Posterior vena cava (tissue), 2 donors: ENCODE measurements at places on chromosomes 3 and 15. TPM values are rescaled to one million over a fixed set of nuclear protein-coding genes. Genes with fewer than 3 reads are reported as not detected.

GRCh38 chr15:63896336-63897115, 62.8 kb upstream of the HERC1 start:
- peak; percentile 86 for DNase-seq

GRCh38 chr3:49422379-49423248, at the start of gene AMT:
TSS of gene AMT (minus strand) at chr3:49422473. CDS start at chr3:49422450, 23 bp downstream.
- DNase-seq: peak; percentile 87

DNA sequence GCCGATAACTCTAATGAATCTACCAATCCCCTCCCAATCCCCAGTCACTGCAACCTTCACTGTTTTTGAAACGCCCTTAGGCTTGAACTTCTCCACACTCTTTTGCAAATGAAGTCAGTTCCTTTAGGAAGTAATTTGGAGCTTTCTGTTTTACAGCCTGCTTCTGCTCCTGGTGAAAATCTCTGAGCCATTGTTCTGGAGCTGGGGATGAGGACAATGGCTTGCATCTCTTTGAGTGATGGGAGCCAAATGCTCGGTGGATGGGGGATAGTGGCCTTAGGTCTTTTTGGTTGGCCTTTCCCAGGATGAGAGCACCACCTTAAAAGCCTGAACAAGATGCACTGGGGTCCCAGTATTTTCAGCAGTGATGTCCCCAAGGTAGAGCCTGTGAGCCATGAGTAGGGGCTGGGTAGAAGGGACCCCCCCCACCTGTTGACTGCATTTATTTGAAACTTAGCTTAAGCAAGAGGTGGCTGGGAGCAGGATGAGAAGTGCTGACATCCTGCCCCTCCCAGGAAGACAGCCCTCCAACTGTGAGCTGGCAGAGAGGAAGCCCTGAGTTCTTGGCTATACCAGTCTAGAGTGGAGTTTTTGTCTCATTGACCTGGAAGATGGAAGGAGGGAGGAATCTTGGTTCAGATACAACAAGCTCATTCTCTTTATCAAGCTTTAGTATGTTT, 7.6 kb upstream of the MYO5C start:
- DNase-seq: no peak

- DNase-seq: no peak
These were observed 104.4 kb downstream of the HERC1 start for GRCh38 chr15:63729115-63729884.

DNA sequence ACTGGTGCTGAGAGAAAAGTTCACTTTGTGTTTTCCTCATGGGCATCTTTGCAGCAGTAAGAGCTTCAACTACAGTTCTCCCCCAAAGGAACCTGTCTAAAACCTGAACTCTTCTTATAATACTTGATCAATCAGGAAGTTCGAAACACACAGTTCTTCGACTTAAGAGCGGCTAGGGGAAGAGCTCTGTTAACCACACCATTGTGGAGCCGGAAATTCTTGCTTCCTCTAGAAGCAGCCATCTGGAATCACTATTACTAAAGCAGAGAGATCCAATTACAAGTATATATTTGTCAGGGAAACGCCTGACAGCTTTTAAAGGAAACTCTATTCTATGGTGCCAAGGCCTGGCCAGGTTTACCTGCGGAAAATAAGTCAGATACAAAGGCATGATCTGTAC, 337.3 kb upstream of the CBLB start:
- no peak for DNase-seq

GRCh38 chr3:69433121-69433968, 47.5 kb upstream of the FRMD4B start:
- DNase-seq: no peak

DNA sequence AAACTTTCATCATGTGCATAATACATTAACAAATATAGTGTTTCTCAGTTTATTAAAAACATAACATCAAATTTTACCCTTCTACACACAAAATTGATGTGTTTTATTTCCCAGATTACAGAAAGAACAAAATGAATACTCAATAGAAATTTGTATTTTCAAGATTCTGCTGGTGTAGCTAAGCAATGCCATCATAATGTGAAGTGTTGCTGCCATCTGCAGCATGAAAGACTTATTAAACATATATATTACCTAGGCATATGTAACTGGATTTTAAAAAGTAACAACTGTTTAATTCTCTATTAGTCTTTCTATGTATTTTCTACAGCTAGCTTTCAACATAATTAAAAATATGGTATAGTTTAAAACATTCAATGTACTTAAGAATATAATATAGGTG, 27.5 kb downstream of the PLSCR5 start:
- DNase-seq: no peak

- DNase-seq: no peak
These were observed 1029.9 kb upstream of the CADM2 start for GRCh38 chr3:83928903-83929302.

GRCh38 chr3:39284457-39284881, 4.6 kb upstream of the CX3CR1 start:
- no peak for DNase-seq

GRCh38 chr15:57747206-57747896, 40.8 kb downstream of the POLR2M start:
- DNase-seq: no peak

DNA sequence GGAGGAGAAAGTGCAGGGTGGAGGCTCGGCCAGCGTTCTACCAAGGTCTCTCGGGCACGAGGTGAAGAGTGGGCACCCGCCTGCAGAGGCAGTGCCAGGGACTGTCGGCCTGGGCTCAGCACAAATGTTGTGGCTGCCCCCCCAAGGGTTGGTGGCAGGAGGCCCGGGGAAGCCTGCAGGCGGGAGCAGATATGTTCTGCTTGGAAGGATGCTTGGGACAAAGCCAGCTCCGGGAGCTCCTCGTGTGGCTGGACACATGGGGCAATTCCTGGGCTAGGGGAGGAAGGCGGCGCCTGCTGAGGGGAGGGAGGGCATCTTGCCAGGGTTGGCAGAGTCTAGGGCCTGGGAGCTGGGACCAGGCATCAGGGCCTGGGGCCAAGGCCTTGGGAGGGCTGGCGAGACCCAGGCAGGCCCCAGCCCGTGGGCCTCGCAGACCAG, 30.4 kb upstream of the FBLN2 start:
- peak; percentile 94 for DNase-seq

GRCh38 chr3:42827023-42827422, 17.8 kb downstream of the ACKR2 start:
- DNase-seq: no peak

- DNase-seq: no peak
These were observed 41.9 kb downstream of the SIDT1 start for GRCh38 chr3:113574213-113574612.

GRCh38 chr3:29440413-29441305, 159.8 kb downstream of the RBMS3 start:
- DNase-seq: no peak

DNA sequence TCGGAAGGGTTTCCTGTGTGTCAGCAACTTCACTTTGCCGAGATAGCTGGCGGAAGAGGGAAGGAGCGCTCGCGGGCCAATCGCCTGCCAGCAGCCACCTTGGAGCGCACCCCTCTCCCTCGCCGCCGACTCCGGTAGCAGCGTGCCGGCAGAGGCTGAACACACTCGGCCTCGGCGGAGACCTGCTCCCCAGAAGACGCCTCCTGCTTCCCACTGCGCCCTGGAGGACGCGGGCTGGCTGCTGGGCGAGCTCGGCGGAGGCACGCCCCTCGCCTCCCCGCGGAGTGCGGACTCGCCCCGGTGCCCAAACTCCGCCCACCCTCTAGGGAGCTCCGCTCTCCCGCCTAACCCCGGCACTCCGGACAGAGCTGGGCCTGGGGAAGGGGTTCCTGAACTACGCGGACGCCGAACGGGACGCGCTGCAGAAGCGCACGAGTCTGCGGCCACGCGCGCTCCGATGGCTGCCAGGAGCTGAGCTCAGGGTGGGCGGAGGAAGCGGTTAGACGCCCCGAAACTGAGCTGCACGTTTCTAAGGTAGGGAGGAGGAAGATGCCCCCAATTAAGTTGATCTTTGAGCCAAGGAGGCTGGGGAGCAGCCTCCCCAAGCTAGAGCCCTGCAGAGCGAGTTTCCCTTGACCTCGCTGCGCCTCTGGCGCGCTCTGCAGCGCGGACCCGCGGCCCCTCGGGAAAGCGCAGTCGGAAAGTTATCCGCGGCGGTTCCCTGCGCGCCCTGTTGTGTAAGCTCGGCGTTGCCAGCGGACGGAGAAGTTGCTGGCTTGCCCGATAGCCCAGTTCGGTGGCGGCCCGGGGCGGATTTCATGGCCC, at the start of gene P2RY1:
P2RY1 (plus strand) TSS at position 356 of the 825 bp plus-strand sequence. CDS start 652 bp downstream, outside the sequence.
- peak; percentile 91 for DNase-seq

Gene COL8A1
- 80.6 TPM for total RNA-seq

Gene C2CD4A
- total RNA-seq: not detected

Gene ETFA
- 68.6 TPM for total RNA-seq

Gene C15orf62
- total RNA-seq: 0.28 TPM

Gene RAD54L2
- 20.0 TPM for total RNA-seq

Gene MAGI1
- total RNA-seq: 27.9 TPM
